ENCODE measurements at places on chromosomes 2 and 18.

DNA sequence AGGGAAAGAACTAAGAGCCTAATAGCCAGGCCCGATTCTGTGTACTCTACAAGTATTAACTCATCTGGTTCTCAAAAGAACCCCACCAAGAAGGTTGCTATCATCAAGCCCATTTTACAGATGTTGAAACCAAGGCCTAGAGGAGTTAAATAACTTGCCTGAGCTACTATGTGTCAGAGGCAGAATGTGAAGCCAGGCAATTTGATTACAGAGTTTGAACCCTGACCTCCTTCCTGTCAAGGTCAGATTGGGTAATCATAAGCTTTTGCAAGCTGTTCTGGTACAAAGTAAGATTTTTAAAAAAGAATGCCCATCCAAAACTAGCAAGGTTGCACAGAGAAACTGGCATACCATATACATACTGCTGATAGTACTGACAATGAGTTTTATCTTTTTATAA is 227.1 kb downstream of the HAUS1 start:
- DNase-seq: no peak

DNA sequence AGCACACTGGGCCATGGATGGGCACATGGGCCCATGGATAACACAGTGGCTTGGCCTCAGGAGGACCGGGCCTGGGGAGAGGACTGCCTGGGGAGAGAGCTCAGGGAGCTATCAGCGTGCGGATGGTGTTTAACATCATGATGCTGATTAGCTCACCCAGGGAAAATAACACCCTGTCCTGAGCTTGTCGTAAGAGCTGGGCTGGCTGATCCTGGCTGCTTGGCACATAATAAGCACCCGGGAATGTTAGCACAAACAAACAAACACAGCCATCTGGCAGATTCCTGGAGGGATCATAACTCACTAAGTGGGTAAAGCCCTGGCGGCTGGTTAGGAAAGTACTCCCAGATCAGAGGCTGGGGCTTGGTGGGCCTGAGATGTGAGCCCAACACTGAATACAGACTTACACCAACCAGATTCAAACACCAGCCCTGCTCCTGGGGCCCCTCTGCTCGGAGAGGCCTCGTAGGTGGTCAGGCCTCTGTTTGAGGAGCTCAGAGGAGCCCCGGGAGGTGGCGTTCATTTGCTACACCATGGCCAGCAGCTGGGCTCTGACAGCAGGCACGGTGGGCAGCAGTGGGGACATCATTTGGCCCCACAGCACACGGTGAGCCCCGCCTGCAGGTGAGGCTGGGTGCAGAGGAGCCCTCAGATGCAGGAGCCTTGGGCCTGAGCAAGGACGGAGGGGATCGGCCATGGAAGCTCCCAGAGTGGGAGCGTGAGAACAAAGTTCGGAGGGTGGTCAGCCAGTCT is 193.4 kb upstream of the HDAC4 start:
- peak; percentile 60 for DNase-seq

DNA sequence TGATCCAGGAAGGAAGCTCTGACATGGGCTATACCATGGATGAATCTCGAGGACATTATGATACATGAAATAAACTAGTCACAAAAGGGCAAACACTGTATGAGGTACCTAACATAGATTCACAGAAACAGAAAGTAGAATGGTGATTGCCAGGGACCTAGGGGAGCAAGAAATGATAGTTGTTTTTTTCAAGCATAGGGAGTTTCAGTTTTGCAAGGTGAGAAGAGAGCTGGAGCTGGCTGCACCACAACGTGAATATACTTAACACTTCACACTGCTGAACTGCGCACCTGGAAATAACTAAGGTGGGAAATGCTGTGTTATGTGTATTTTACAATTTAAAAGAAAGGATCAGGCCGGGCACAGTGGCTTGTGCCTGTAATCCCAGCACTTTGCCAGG is 13.2 kb upstream of the AGAP1 start:
- no peak for DNase-seq

DNA sequence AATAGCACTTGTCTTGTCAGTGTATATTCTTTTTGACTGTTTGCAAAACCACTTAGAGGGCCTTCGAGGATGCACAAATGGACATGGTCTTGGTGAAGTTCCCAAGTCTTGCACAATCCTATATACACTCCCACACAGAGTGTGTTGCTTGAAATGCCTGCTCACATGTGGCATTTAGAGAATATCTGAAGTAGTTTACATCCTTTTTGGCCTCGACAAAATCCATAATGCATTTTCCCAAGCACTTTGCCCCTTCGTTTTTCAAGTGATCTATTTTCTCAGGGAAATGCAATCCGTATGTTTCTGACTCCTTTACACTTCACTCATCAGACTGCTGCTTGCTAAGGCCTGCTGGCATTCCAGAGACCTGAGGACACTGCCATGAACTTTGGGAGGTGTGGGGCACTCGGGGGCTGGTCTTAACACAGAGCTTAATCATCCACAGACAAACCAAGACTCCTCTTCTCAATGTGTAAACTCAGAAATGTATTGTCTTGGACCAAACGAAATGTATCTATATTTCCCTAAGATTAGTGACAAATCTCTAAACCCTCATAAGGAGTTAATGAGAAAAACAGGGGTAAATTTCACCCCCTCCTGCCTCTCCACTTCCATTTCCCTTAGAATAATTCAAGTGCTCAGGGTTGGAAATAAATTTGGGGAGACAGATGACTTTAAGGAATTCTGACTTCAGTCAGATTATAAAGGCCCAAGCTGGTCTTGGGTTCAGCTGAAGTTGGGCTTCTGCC is 219.3 kb upstream of the APCDD1 start:
- DNase-seq: no peak

Data from suprapubic skin (tissue), 4 donors.